SJSA1 (cell line): ENCODE measurements at places on chromosomes 5 and 9. TPM values are rescaled to one million over a fixed set of nuclear protein-coding genes. Genes with fewer than 3 reads are reported as not detected.
A peak's percentile ranks its signal among the peaks of the same experiment; 100 is the strongest.

The CCL19 gene
- not detected in 2 replicates for total RNA-seq

The NDUFA8 gene
- 38.5 and 47.8 TPM in 2 replicates for total RNA-seq

The SLC36A3 gene
- total RNA-seq = not detected in 2 replicates

The OTP gene
- total RNA-seq = not detected in 2 replicates

DNA sequence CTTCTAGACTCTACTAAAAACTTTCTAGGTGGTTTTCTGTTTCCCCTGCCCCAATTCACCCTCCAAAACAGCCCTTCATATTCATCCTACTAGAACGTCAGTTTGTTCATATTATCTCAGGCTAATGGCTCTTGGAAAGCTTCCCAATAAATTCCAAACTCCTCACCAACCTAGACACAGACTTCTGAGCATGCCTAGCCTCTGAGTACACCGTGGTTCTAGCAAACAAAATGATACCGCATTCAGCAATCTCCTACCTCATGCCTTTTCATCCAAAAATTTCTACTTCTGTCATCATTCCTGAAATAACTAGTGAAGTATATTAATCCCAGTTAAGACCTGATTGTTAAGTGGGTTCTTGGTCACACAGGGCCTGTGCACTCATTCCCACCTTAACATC, 46.5 kb upstream of the NR5A1 start:
- peak; percentile 48 for DNase-seq

DNA sequence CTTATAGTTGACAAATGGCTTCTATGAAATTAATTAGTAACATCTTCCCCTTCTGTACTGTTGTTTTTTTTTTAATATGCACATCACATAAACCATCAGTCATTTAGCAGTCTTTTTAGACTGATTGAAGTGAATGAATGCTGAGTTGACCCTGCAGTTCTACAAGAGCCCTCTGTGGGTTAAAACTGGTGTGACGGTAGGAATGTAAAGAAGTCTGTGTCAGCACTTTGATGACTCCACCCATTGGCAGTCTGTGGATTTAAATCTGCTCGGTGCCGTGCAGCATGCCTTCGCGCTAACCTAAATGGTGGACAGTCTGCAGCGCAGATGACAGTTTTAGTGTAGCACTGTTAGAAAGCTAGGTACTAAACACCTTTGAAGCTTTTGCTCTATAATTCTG, 3.1 kb downstream of the GTF3C4 start:
- DNase-seq = peak; percentile 4

GRCh38 chr9:68841276-68842052, 136.4 kb downstream of the PIP5K1B start:
- DNase-seq = no peak

- no peak for DNase-seq
These were observed 19.5 kb upstream of the ALDH1B1 start for GRCh38 chr9:38372762-38373619.

DNA sequence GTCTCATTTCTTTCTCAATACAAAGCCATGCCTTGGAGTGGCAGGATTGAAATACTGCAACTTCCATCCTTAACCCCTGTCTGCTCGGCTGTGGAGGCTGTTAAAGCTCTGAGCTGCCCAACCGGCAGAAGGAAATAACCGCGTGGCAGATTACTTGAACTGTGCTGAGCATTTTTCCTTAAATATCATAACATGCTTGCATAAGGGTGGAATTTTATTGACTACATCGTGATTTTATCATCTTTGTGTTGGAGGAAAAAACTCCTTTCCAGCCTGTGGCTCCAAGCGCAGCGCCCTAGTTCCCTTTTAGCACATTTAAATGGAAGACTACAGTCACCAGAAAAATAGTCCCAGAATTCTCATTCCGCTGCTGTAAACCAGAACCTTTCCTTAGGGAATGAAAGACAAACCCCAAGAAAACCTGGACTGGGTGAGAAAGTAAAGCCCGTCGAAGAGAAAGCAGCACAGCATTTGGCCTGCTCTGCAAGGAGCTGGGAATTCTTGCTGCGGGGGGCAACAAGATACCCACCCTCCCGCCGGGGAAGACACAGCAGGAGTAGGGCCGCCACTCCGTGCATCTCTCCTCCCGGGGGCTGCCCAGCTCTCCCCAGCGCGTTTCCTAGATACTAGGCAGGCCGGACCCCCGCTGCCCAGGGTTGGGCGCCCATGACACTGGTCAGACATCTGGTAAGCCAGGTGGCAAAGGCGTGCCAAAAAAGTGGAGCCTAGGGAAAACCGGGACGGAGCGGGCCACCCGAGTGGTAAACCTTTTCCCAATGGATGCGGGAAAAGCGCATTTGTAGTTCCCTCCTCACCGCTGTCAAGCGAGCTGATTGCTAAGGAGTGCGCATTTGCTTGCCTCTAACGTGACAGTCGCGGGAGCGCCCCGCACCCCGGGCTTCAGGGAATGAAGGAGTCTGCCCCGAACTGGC, 1.3 kb downstream of the SHC3 start:
- DNase-seq = no peak

DNA sequence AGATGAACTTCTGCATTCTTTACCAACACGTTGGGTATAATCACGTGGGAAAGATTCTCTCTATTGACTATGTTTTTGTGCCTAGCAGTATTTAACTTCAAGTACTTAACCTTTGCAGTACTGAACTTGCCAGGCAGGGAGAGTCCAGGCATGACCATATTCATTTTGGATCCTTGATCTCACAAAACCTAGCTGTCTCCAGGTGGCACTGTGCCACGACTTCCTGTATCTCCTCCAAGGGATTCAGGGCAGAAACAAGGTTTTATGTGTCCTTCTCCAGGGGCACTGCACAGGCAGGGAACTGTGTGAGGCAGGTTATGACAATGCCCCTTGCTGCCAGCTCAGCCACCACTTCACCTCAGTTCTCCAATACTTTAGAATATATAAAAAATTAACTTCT, 11.7 kb upstream of the IFNA5 start:
- DNase-seq = no peak

DNA sequence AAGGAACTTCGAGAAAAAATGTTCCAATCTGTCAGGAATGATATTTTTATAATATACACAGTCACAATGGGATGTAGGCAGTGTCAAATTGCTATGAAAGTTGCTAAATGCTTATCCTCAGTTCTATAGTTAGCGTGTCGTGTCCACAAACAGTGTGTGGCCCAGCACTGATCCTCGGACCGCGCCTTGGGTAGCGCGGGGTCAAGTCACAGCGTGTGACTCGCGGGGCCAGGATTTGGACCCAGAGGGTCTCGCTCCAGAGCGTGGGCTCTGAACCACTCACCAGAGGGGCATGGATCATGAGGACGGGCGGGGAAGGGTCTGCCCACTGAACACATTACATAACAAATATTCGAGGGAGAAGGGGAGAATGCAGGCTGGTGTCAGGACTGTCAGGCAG, 171.8 kb downstream of the C9orf50 start:
- no peak for DNase-seq

DNA sequence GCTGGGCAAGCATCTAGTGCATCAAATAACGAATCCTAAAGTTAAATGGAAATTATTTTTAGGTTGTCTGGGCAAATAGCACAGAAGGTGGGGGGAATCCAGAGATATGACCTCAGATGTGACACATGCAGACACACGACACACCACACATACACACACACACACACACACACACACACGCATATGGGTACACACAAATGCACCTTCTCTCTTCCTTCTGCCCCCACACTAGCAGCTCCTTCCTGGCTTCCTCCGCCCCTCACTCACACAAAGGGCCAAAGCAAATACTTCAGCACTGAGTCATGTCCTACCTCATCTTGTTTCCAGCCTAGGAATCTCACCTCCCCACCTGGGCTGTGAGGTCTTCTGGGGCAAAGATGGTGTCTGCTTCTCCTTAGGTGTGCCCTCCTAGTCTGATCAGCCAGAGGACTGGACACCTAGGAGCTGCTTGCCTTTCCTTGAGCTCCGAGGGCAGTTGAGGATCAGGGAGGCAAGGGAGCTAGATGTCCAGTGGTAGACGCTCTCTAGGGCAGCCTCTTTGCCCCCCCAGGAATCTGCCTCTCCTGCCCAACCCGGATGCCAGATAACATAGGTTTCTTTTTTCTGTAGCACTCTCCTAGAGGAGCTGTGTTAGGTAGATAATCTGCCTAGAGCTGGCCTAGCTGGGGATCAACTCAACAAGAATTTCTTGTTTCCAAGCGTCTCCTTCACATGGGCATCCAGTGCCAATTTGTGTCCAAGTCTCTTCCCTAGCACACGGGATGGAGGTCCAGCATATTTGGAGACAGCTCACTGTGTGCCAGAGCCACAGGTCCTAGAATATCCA, 14.3 kb upstream of the JADE2 start:
- DNase-seq = peak; percentile 73

- no peak for DNase-seq
These were observed 28.8 kb upstream of the DAB2 start for GRCh38 chr5:39453606-39454005.
